ENCODE measurements at places on chromosomes 2 and 18.

DNA sequence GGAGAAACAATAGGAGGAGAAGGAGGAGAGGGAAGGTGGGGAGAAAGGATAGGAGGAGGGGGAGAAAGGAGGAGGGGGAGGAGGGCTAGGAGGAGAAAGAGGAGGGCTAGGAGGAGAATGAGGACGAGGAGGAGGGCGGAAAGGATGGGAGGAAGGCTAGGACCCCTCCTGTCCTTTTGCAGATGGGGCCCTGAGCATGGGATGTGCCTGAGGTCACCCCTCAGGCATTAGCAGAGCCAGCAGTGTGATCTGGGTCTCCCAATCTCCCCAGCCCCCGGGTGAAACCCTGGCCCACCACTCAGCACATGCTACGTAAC, 601 bp upstream of the ANO7 start:
- no peak for DNase-seq

DNA sequence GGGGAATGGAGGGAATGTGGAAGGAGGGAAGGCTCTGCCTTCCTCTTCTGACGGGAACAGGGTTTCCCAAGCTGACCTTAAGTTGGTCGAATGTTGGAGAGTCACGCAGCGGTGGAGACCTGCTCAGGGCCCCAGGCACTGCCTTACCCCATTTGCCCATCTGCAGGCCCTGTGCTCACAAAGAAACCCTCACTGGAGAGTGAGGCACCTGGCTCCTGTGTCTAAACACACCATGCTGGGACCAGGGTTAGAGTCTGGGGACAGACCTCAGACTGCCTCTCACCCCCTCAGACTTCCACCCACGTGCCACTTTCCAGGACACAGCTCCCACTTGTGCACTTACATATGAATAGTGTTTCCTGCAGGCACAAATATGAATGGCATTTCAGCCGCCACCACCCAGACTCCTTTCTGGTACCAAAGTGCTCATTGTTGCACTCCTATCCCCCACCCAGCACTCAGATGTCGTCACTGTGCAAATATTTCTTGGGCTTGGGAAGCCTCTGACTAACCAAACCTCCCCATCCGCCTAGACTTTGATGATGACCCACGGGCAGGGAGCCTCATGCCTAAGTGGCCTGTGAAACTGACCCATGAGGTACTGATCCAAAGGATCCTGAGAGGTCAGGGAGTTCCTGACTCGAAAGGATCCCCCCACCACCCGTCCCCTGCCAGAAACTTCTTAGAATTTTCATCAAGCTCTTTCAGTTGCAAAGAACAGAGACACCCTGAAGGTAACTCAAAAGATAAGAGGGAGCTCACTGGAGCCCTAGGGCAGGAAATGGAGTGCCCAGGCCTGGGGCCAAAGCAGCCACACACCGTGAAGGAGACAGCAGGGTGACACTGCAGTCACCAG, 78.3 kb downstream of the STPG4 start:
- DNase-seq: no peak

DNA sequence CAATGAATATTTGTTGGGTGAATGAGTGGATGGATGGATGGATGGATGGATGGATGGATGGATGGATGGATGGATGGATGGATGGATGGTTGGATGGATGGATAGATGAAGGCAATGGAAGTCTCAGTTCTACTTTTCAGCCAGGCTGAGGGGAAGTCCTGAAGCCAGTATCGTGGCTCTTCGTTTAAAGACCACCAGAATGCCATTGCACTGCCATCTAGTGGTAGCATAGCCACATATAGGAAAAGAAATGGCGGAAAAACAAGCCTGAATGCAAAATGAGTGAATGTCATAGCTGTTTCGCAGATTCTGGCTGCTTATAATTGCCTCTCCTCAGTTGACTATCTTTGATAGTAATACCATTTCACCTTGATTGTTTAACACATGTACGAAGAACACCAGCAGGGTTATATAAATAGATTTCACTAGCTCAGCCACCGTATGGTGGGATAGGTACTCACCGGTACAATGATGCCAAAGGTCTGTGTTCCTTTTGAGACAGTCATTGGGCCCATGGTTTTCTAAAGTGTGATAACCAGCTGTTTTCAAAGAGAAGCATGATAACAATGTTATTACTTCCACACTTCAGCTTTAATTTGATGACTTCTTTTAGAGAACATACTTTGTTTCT, 62.3 kb upstream of the GREB1L start:
- DNase-seq: peak; percentile 89

DNA sequence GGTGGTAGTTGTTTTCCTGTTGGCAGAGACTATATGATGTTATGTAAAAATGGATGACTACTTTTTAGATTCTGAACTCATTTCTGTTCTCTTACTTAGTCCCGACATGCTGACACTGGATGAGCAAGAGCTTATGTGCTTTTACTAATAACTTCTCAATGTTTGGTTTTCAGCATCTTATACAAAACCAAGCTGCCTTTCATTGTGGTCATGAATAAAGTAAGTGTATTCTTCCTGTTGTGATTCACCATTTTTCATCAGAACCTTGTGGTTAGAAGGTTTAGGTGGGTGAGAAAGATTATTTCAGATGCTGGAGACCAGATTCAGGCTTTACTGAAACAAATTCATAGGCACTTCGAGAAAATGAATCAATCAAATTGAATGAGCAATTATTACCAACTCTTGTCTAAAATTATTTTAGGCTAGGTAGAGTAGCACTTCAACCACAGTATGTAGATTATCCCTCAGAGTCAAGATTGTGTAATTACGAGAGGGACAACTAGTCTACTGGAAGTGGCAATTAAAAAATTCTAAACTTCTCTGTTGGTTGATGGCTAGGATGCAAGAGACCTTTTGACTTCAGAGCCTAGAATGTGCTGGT, 9.3 kb downstream of the GPN1 start:
- DNase-seq: no peak

- DNase-seq: peak; percentile 43
Observed at GRCh38 chr2:234881413-234882241, 70.2 kb upstream of the SH3BP4 start.

DNA sequence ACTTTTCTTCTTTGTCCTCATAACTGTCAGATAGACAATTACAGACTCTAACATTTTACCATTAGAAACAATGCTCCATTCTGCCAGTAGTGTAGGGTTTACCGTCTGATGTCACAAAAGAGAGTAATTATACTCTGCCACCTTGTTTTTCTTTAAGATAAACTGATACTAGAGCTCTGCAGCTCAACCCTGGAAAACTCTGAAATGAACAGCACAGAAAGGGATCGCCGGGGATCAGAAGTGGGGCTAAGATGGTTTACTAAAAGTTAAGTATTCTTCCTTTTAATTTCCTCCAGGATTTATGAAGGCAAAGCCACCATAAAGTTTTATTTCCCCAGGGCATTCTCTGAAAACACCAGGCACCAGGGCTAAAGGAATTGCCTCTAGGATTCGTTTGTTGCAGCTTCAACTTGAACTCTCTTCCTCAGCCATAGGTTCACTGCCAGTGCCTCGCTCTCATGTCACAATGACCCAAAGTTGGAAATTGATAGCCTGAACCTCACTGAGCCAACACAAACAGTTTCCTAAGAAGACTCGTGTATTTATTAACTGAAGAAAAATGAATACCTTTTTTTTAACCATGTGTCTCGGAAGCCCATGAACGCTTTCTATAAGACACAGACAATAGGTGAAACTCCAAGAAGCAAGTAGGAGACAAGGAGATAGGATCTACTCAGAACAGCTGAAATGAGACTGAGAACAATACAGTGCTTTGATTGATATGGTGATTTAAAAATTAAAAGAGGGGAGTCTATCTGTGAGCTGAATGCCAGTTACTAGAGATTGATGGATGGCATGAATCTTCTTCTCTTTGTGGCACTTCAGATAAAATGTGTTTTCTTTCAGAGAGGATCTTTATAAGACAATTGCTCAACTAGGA, 121.5 kb upstream of the SPATS2L start:
- no peak for DNase-seq

DNA sequence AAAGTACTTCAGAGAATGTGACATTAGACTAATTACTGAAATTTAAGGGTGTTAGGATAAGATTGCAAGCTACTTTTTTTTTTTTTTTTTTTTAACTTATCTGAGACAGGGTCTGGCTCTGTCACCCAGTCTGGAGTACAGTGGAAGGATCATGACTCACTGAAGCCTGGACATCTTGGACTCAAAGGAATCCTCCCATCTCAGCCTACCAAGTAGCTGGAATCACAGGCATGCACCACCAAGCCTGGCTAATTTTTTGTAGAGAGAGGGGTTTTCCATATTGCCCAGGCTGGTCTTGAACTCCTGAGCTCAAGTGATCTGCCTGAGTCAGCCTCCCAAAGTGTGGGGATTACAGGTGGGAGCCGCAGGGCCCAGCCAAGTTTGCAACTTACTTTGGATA, 1246.0 kb upstream of the ZEB2 start:
- no peak for DNase-seq

DNA sequence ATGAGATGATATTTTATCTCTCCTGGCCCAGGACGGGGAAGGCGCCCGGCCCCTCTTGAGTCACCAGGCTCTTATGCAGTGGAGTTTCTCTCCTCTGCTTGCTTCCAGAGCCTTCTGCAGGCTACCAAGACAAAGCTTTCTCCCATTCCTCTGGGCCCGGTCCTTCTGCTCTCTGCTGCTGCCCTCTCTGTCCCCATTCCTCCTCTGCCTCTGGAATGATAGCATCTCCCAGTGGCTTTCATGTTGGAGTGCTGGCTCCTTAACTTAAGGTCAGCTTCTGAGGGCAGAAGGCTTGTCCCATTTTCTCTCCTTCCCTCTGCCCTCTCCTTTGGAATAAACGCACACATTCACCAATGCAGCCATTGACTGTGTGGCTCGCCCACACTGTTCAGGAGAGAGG, 86.2 kb downstream of the SDC1 start:
- no peak for DNase-seq
